Right ventricle myocardium inferior (tissue), 1 donor: ENCODE measurements at places on chromosomes 6 and 20. TPM values are rescaled to one million over a fixed set of nuclear protein-coding genes. Genes with fewer than 3 reads are reported as not detected.

DNA sequence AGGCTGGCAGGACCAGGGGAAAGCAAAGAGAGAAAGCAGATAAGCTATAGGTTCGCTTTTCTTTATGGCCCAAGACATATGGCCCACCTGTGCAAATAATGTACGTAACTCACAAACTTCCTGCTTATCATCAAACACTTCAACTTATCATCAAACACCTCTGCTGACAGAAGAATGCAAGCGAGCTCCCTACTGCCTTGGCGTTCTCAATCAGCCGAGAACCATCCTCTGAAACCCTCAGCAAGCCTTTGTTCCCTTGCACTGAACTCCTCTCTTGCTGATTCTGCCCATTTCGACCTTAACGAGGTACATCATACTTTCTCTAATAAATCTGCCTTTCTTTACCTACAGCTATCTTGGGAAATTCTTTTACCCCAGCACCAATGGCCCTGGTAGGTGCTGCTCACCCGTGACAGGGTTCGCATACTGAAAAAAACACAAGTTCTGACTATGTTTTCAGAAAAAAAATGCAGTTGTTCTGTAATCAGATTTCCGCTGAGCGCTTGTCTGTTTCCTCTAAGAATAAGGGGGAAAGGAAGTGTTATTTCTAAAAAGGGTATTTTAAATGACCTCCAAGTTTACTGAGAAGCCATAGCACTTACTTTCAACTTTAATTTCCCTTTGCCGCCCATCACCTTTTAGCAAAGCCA is 28.3 kb downstream of the SERPINB6 start:
- DNase-seq, result no peak

DNA sequence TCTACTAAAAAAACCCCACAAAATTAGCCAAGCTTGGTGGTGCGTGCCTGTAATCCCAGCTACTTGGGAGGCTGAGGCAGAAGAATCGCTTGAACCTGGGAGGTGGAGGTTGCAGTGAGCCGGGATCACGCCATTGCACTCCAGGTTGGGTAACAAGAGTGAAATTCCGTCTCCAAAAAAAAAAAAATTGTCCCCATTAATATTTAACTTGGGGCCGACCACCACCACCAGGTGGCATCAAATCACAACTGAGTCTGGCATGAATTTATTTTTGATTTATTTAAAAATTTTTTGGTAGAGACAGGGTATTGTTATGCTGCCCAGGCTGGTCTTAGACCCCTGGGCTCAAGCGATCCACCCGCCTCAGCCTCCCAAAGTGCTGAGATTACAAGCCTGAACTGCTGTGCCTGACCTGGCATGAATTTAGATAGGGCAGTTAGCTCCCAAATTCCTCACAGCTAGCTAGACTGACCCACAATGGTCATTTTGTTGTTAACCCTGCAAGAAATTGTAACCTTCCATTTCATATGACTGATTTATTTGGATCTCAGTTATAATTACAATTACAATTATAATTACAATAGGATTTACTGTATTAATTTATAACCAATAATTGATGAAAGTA is 17.1 kb upstream of the BEND3 start:
- DNase-seq, result no peak

- DNase-seq, result no peak
These were observed 31.6 kb downstream of the VEGFA start for GRCh38 chr6:43801495-43802181.

GRCh38 chr6:148800536-148800935 is 53.7 kb downstream of the UST start:
- no peak for DNase-seq

BMP2 gene
- 2.3 TPM for total RNA-seq

SLC22A3 gene
- total RNA-seq, result 1.8 TPM

DNA sequence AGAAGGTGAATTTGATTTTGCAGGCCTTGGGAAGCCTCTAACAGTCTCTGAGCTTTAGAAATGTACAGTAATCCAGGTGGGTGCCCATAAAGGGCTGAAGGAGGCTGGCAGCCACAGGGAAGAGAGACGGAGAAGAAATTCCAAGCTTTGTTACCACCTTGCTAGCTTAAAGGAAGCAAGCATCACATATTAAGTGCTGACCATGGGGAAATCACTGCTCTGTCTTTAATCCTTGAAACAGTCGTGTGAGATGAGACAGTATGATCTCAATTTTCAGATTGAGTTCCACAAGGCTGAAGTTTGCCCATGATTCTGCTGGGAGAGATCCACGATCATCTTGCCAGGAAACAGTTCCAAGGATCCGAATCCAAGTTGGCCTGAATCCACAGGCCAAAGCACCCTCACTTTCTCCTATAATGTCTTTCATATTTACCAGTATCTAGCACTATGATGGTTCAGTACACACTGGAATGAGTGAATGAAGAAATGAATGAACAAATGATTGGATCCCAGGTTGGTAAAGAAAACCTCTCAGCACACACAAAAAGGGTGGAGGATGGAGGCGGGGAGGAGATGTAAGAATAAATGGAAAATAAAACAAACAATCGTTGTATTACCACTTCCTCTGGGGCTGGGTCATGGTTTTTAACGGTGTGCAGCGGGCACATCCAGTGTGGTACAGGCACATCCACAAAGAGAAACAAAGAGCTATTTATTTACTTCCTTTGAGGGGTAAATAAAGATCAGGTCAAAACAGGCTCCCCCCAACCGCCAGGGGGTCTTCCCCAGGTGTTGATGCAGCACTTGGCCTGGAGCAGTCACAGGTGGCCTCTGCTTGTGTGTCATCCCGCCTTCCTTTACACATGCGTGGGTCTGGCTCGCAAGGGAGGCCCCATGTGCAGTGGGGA is 28.2 kb upstream of the TAF8 start:
- DNase-seq, result no peak

DDX43 gene
- total RNA-seq, result 0.68 TPM

- no peak for DNase-seq
These were observed 94.2 kb downstream of the IRF4 start for GRCh38 chr6:485655-486170.

ZNF343 gene
- 5.8 TPM for total RNA-seq

GRCh38 chr6:108247965-108248536 is 12.8 kb downstream of the SNX3 start:
- DNase-seq, result no peak

HLA-DQA2 gene
- total RNA-seq, result 2.7 TPM

TBXT gene
- not detected for total RNA-seq

NUP153 gene
- 23.5 TPM for total RNA-seq

GRCh38 chr6:75205776-75206575 is at the start of gene COL12A1:
COL12A1 (minus strand) TSS chr6:75206053; CDS start chr6:75202792, 3,261 bp downstream.
- DNase-seq, result peak; percentile 94

EIF6 gene
- total RNA-seq, result 36.5 TPM

DNA sequence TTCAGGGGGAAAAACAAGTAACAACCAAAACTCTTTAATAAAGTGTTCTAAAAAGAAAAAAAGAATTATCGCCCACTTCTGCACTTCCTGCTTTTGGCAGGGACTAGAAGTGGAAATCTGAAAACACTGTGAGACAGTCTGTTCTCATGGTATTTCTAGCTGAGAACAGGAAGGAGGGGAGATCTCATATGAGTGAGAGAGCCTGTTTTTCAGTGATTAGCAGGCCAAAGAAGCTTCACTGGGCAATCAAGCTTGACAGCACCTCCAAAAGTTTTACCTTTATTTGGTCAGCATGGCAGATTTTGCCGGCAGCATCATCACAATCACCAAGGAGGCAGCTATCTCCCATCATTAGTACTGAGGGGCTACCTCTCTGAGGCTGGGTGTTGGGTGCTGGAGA is 79.5 kb upstream of the ATXN1 start:
- DNase-seq, result no peak

GRCh38 chr6:93389192-93389591 is 30.2 kb downstream of the EPHA7 start:
- no peak for DNase-seq

- DNase-seq, result no peak
These were observed 62.8 kb upstream of the FOXO3 start for GRCh38 chr6:108497883-108498282.

- DNase-seq, result no peak
These were observed 68.7 kb upstream of the TAB2 start for GRCh38 chr6:149248693-149249369.

GRCh38 chr6:120671519-120671918 is 662.8 kb downstream of the TBC1D32 start:
- no peak for DNase-seq

MYCT1 gene
- total RNA-seq, result 17.6 TPM

GRCh38 chr6:138035070-138035469 is 72.1 kb downstream of the PERP start:
- peak; percentile 44 for DNase-seq

GRCh38 chr6:137799950-137800568 is 67.0 kb upstream of the TNFAIP3 start:
- no peak for DNase-seq

DNA sequence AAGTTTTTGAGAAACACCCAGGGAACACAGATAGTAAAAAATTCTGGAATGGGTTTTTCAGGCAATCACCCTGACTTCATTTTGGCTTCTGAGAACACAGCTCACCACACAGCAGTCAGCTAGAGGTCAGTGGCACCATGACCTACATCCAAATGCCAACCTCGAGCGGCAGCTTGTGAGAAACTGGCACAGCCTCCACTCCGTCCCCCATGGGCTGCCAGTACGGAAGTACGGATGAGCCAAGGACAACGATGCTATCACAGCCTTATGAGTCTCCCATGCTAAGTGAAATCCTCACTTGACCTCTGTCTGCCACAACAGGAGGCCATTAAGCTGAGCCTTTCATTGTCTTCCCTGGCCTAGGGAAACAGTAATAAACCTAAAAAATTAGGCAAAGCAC is 32.0 kb downstream of the KIF16B start:
- peak; percentile 75 for DNase-seq

- no peak for DNase-seq
These were observed 9.0 kb downstream of the MRAP2 start for GRCh38 chr6:84042603-84043002.

TPBG gene
- 2.8 TPM for total RNA-seq

TRDN gene
- total RNA-seq, result 394 TPM

PAK5 gene
- not detected for total RNA-seq

TCP11 gene
- not detected for total RNA-seq

C20orf96 gene
- total RNA-seq, result 5.4 TPM

DNA sequence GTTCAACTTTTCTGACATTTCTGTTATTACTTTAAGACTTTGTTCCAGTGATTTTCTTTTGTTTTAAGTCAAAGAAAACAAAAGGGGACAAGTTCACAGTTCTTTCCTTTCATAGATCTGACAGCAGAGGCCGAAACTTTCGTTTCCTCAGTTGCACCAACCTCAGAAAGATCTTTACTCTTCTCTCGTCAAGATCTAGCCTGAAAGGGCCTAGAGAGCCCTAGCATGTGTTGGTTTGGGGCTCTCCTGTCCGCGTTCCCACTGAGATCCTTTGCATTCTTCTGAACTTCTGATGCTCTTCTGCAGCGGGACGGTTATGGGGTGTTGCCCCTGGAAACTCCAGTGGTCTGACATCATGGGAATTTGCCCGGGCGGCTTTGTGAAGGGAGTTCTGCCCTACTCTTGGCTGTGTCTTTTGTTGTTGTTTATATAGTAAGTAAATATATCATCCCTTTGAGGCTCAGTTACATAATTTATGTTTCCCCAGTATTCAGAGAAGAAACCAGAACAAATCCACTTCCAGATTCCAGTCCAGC is 129.1 kb downstream of the SASH1 start:
- no peak for DNase-seq

ATP9A gene
- total RNA-seq, result 21.2 TPM

GRCh38 chr6:140537834-140538705 is 1163.6 kb upstream of the CITED2 start:
- no peak for DNase-seq

DNA sequence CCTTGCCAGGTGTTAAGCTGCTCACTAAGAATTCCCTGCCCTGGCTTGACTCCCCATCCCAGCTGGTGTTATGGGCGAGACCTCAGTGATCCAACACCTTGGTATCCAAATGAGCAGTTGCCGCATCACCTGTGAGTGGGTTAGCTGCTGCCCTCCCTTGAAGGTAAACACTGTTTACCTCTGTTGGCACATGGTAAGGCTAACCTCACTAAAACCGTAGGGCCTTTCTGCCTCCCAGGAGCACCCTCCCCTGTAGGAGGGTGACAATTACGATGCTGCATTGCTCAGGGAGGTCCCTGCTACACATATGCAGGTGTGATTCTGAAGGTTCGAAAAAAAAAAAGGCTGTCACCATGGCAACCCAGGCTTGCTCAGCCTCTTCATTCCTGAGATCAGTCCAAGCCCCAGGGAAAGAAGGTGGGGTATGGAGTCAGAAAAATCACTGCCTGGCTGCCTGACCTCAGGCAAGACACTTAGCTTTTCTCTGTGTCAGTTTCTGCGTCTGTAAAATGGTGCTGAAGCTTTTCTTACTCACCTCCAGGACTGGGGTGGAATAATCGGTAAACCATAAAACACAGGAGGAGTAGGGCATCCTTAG is 19.5 kb downstream of the PNPLA1 start:
- DNase-seq, result no peak
